NCI-H1092 (cell line): ENCODE measurements at places on chromosomes 11 and 22.

DNA sequence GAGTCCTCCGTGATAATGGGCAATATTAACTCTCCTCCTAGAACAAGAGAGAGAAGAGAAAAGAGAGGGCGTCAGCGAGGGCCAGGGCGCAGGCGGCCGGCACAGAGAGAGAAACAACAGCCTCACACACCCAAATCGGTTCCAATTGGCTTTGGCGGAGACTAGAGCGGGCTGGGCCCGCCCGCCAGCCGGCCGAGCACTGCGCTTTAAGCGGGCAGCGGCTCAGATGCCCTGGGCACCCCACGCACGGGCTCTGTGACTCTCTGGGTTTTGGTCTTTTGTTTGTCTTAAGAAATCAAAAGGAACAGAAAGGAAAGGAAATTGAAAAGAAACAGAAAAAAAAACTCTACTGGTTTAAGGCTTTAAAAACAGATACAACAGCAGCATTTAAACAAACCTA is 17.0 kb downstream of the SLC22A12 start:
- no peak for DNase-seq

GRCh38 chr11:898143-898511 is 12.5 kb downstream of the CHID1 start:
- peak; percentile 27 for DNase-seq

DNA sequence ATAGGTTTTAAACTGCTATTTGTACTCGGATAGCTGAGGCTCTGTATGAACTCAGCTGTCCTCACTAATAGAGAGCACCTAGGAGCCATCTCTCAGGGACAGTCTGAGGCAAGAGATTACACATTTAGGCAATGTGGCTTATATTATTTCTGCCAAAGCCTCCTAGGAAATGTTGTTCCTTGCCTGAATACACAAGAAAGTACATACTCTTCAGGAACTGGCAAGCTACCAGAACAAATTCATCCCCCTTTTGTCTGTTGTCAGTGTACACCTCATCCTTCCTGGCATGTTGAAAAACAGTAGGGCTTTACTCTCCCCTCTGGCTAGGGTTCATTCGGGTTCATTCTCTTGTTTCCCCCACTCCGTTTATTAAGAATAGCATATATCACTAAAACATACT is 615.9 kb upstream of the FAT3 start:
- DNase-seq: no peak

GRCh38 chr11:70488171-70488703 is 89.9 kb downstream of the CTTN start:
- no peak for DNase-seq

DNA sequence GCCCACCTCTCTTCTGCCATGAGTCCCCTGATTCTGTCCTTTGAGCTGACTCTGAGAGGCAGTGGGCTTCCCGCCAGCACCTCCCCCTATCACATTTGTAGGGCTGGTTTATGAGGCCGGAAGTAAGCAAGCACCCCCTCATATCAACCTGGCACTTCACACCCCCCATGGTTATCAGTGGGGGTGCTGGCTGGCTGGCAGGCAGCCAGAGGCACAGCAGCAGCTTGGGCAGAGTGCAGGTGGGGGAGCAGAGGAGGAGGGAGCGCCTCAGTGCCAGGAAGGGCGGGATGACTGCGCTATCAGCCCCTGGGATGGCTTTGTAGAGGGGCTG is 22.9 kb upstream of the CHRM4 start:
- DNase-seq: peak; percentile 97

- DNase-seq: no peak
Observed at GRCh38 chr11:119087747-119088241, 3.1 kb downstream of the HMBS start.

GRCh38 chr11:84549217-84549616 is 1077.9 kb downstream of the DLG2 start:
- no peak for DNase-seq

DNA sequence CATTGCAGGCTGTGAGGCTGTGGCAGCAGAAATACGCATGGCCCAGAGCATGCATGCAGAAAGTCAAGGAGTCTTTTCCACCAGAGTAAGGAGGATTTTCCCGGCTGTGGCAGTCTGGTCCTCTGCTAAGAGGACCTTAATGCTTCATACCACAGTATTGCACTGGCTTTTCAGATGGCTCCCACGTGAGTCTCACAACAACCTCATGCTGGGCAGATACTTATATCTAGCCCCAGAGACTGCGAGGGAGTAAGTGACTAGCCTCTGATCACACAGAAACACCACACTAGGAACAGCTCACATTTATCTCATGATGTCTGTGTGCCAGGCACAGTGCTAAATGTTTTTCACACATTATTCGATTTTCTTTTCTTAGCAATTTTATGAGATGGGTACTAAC is 8.0 kb downstream of the CRY2 start:
- no peak for DNase-seq

- DNase-seq: no peak
Observed at GRCh38 chr11:57982776-57983175, 40.9 kb upstream of the OR9Q1 start.

- DNase-seq: no peak
Observed at GRCh38 chr11:81941998-81942397, 791.7 kb downstream of the FAM181B start.

DNA sequence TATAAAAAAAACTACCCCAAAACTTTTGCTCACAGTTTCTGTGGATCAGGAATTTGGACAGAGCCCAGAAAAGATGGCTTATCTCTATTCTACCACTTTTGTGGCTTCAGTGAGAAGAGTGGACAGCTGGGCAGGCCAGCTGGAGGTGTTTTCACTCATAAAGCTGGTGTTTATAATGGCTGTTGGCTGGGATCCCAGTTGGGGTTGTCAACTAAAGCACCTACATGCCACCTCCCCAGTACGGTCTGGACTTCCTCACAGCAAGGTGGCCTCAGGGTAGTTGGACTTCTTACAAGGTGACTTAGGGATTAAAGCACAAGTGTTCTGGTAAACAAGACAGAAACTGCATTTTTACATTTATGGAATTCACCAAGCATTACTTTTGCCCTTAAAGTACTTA is 171.0 kb downstream of the NELL1 start:
- DNase-seq: peak; percentile 81

DNA sequence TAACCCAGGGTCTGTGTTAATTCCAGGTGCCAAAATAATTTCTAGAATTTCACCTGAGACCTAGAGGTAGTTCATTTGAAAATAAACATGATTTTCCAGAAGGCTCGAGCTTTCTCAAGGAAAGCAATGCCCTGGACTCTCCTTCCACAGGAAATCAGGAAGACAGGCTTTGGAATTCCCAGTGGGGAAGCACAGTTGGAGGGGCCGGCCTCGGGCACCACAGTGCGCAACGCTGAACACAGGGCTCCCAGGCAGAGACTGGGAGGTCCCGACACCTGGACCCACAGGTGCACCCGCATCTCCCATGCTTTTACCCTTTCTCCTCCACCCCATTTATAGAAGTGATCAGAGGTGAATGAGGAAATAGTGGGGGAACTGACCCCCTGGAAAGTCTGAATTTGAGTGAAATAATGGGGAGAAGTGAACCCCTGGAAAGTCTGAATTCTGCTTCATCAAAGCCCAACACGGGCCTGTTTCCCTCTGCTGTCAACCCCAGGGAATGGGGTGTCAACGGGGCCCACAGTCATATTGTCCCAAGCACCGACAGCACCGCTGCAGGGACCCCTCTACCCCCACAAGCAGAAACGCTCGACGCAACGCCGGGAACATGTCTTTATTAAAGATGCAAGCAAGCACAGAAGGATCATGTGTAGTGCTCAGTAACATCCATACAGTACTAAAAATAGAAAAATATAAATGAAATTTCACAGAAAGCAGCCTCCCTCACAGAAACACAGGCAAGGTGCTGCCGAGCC is 12.0 kb upstream of the EFCAB6 start:
- no peak for DNase-seq

DNA sequence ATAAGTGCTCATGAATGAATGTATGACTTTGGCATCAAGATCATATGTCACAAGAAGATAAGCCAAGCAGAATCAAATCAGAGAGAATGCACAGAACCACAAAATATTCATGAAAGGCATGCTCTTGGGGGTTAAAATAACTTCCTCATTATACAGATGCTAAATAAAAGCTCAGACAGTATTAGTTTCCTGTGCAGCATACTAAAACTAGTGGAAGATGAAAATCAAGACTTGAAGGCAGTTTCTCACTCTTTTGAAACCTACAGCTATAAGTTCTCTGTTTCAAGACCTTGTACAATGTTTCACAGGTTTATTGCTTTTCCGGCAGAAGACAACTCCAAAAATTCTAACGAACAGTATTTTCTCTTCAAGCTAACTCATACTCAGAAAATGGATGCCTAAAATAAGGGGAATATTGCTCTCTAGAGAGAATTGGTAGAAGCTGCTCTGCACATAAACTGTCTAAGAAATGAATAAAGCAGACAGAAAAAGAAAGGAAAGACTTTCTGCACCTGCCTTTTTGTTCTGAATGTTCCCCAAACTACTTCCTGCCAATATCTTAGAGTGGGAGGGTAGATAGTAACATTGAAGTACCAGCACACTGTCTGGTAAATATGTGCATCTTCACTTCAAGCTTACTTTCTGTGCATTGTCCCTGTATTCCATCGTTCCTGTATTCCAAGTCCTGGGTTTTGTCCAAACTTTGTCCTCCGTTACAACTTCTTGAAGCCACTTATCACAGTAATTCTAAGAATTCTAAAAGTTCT is 639.4 kb upstream of the FAT3 start:
- DNase-seq: no peak

DNA sequence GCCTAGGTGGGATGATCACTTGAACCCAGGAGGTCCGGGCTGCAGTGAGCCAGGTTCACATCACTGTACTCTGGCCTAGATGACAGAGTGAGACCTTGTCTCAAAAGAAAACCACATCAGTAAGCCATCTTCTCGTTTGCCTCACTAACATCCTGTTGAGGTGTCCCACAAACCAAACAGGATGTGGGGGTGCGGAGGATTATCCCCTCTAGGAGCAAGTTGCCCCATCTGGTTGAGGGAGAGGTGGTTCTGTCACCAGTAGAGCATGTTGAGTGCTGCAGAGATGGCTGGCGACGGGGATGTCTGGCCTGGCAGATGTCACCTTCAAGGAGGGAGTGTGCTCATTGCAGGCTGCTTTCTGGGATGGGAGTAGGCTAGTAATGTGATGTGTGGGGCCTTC is 72.4 kb downstream of the ZNRF3 start:
- DNase-seq: no peak

DNA sequence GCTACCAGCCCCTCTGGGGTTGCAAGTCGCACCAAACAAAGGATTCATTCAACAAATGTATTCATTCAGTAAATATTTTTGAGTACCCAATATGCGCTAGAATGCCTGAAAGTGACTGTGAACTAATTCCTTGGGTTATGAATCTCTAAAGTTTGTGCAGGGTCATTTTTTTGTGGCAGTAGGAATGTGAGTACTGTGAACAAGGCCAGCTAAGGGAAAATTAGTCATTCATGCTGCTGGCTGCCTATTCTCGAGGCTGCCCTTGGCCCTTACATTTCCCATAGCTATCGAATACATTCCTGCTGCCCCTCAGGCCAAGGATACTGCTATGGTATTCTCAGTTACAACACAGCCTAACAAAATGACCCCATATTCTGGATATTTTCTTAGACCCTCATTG is 141.6 kb downstream of the TRPC6 start:
- no peak for DNase-seq

GRCh38 chr22:27670701-27671412 is 130.7 kb downstream of the MN1 start:
- no peak for DNase-seq

GRCh38 chr11:3120071-3120792 is 44.9 kb downstream of the OSBPL5 start:
- DNase-seq: no peak

GRCh38 chr11:13315517-13316432 is 38.2 kb downstream of the BMAL1 start:
- DNase-seq: no peak

DNA sequence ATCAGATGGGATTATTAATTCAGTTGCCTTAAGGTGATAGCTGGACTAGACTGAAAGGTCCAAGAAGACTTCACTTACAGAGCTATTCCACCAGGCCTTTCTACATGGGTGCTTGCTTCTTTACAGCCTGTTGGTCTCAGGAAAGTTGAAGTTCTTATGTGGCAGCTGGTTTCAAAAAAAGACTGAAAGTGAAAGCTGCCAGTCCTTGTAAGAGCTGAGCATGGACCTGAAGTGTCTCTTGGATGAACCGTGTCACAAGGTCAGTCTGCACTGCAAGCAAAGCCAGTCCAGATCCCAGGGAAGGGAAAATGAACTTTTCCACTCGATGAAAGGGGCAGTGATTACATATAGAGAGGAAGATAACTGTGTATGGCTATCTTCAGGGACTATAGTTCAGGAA is 201.5 kb upstream of the LUZP2 start:
- no peak for DNase-seq

- DNase-seq: no peak
Observed at GRCh38 chr22:44645083-44645482, 56.9 kb upstream of the PRR5 start.

DNA sequence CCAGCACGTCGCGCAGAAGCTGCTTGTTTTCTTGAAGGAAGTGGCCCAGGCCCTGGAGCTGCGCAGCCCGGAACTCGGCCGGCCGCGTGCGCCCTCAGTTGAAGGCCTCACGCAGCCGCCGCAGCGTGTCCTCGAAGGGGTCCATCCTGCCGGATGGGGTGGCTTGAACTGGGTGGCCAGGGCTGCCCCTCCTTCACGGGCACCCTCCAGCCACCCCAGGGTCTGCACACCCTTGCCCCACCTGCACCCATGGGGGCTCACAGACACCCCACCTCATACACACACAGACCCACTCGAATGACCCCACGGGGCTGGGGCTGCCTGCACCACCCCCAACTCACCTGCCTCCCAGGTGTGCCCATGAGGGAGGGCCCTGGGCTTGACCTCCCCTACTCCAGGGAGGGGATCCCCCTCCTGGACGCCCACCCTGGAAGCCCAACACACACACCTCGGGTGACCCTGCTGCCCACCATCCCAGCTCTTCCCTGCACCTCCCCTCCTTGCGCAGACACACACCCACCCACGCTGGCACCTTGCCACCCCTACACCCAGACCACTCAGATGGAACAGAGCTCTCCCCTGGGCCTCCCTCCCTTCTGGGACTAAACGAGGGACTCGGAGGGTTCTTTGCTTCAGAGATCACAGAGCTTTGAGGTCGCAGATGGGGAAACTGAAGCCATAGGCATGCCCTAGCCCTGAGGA is 6.8 kb downstream of the ALDH3B2 start:
- no peak for DNase-seq

- no peak for DNase-seq
Observed at GRCh38 chr22:29617922-29618629, 14.6 kb downstream of the NF2 start.

DNA sequence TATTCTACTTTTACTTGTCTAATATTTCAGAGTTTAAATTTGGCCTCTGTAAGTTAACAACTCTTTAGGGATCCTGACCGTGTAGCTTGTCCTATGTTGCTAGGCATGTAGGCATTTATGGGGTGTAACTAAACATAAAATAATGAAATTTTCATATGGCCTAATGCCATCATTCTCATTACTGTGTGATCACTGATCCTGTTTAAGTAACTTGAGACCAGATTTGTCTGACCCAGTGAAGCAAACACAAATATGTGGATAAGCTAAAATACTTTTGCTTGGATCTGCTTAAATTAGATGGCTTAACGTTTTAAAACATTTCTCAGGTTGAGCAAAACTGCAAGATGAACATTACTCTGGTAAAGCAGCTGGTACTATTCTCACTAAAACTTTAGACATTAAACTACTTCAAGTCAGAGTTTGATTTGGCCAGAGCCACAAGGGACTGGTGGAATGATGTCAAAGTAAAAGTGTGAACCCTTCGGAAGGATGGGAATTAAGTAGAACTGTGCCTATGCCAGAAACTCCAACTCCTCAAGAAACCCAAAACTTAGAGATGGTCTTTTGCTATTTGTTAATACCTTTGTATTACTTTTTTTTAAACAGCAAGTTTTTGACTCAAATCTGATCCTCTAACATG is 12.5 kb downstream of the QSER1 start:
- DNase-seq: no peak
